ENCODE measurements at places on chromosomes 3 and 15.

- no peak for DNase-seq
Observed at GRCh38 chr15:80461356-80462095, 57.3 kb downstream of the ARNT2 start.

DNA sequence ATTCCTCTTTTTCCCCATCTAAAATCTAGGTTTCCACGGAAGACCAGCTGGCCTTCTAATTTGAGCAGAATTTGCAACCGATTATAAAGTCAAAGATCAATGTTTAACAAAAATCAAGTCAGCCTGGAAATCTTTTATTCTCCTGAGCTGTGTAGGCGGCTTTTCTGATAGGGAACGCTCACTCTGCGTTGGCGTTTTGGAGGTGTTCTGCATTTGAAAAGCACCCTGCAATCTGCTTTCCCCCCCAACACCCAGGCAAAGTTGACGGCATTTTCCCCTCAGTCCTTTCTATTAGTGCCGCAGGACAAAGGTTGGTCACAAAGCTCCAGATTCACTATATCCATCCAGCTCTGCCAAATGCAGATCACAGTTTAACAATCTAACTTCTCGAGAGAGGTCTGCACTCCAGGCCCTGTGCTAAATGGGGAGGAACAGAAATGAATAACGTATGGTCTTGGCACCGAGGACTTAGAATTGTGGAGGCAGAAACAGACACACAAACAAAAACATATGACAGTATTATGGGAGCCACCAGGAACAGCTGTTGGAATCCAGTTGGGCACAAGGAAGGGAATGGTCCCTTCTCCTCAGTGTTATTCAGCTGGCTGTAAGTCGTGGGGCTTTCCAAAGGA is 50.4 kb upstream of the LARS2 start:
- DNase-seq = no peak

- DNase-seq = no peak
Observed at GRCh38 chr3:156620901-156621300, 53.5 kb upstream of the TIPARP start.

DNA sequence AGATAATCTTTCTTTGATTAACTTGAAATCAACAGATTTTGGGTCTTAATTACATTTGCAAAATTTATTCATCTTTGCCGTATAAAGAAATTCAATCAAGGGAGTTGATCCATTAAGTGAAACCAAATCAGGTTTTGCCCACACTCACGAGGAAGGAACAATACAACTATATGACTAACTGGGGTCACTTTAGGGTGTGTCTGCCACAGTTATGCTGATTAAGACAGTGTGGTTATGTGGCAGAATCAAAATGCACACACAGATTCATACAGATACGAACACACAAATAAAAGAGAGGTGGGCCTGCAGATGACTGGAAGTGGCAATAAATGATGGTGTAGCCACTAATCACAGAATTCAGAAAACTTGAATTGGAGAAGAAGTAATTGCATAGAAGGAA is 543.5 kb downstream of the GABRG3 start:
- no peak for DNase-seq

DNA sequence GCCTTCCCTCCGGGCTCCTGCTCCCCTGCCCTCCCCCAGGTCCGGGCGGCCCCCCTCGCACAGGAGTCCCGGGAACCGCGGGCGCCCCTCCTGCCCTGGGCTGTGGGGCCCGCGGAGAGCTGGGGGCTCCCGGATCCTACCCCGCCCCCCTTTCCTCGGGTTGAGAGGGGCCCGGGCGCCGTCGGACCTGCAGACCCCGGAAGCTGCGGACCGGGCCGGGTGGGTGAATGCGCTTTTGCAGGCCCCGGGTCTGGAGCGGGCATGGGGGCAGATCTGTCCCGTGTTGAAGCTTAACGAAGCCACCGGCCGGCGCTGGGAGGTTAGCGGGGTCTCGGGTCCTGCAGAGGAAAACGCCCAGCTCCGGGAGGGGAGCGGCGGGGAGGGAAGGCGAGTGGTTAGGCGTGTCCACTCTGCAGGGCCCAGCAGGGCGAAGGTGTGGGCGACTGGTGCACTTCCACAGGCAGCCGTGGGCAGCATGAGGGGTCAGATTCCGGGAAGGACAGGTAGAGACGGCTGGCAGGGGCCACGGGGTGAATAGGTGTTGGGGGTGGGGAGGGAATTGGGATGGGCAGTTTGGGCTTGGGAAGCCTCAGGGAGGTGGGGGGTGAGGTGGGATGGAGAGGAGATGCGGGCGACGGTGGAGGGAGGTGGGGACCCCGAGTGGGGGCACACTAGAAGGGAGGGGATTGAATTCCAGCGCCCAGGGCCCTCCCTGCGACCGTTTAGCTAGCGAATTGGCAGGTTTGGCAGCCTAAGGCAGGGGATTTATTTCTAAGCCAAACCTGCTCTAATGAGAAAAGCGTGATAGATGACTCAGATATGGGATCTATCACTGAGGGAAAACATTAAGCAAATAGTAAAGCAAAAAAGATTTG is 635 bp downstream of the CD276 start:
- DNase-seq = no peak

DNA sequence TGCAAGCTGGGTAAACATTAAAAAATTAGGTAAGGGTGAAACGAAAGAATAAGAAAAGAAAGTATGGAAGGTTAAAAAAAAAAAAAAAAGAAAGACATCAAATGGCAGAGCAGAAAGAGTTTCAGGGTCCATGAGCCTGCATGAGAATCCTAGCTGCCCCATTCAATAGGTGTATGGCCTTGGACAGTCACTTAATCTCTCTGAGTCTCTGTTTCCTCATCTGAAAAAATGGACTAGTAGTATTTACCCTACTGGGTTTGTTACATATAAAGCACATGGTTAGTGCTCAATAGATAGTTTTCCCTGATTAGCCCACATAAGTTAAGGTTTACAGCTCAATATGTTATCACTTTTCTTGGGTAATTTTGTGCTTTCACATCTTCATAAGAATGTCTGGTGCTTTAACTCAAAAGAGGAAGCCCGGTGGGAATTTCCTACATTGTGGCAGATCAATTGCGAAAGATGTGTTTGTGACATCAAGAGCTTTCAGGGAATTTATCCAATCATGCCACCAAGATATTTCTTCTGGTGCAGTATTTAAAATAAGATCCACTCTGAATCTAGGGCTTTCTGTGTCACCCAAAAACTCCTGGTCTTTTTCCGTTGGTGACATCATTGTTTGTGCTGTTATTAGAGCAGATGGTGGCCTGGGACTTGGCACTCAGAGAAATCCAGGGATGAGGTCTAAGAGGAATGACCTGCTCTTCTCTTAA is 57.2 kb upstream of the UBE2E1 start:
- no peak for DNase-seq

GRCh38 chr3:195856410-195857084 is 44.8 kb upstream of the MUC4 start:
- DNase-seq = no peak

DNA sequence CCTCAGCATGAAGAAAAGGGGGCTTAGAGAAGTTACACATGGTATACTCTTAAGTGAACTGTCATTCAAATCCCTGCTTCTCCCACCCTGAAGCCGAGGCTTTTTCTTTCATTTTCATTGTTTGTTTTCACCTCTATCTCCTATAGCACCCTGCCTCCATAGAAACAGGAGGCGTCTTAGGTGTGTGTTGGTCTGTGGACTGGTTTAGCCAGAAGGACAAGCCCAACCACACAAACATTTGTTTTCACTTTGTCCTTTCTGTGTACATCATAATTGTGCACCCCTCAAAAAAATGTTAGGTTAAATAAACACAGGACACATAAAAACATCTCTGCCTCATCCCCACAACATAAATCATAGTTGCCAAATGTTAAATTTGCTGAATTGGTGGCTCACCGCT is 73.3 kb upstream of the UBE2E2 start:
- no peak for DNase-seq

DNA sequence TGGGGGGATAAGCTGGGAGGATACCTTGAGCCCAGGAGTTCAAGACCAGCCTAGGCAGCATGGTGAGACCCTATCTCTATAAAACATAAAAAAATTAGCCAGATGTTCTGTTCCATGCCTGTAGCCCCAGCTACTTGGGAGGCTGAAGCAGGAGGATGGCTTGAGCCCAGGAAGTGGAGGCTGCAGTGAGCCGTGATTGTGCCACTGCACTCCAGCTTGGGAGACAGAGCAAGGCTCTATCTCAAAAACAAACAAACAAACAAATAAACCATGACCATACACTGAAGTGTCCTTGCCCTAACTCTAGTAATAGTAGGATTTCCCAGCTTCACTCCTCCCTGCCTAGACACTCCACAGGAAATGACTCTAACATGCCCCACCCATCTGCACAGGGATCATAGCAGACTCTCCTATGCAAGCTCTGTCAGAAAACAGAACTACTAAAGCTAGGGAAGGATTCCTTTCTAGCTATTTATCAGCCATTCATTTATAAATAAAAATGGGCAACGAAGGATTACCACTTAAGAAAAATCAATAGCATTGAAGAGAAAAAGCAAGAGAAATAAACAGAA is 4.6 kb downstream of the ERICH6 start:
- no peak for DNase-seq

DNA sequence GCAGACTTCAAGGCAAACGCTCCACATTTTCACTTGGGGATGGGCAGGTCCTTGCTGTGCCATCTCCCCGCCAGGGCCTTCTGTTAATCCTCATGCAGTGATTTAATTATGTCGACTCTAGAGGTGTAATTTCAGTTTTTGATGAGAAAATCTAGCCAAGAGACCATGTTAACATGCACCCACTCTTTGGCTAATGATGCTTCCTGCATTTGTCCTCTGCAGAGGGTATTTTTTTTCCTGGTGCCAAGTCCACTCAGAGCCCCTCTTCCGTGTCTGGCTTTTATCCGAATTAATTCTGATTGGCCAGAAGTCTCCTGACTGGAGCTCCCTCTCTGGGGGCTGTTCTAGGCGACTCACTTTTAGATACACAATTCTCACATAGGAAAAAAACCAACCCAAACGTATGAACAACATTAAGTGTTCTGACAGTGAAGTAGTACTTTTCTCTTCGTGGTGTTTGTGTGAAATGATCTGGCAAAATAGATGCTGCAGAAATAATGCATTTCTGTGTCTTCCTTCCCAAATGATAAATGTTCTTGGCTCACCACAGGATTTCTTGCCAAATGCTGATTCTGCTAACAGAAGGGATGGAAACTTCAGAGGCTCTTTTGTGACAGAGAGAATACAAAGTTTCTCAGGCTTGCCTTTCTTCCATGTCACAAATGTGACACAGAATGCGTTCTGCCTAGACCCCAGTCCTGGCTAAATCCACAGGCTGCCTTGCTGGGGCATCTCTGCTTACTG is 190.0 kb downstream of the CACNA2D3 start:
- DNase-seq = no peak

DNA sequence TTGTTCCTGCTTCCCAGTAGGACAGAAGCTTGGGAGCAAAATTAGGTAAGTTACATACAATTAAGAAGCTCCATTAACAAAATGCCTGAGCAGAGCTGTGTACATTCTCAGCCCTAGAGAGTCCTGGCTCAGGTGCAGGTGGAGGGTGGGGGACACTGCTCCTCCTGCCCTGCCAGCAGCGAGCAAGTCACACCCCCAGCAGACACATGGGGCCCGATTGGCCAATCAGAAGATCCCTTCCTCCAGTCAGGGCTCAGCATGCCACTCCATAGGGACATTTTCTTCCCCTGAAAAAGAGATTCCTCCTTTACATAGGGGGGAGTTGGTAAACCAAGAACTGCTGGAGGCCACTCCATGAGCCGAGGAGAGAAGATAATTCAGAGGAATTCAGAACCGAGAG is 62.1 kb downstream of the PLXNA1 start:
- no peak for DNase-seq

- DNase-seq = no peak
Observed at GRCh38 chr15:60871731-60872130, 357.4 kb downstream of the RORA start.

DNA sequence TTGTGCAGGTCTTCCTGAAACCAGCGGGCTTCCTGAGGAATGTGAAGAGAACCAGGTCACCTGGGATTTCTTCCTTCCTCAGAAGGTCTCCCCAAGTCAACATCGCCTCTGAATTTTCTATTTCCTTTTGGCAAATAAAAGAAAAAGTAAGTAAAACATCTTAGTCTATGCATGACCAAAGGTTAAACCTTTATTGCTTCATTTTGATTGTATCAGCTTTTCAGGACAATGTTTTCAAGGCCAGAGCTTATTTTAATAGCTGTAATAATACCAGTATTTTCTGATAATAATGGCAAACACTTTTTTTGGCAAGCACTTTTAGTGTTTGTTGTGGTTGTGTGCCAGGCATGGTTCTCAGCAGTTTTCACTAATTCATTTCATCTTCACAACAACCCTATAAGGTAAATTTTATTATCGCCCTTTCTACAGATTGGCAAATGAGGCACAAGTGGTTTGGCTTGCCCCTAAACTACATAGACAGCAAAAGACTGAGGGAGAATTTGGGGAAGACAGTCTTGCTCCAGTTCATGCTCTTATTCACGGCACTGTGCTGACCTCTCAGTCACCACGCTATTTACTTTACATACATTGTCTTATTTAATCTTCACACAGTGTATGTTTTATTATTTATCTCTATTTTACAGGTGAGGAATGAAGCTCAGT is 110.4 kb downstream of the RPL22L1 start:
- DNase-seq = no peak

DNA sequence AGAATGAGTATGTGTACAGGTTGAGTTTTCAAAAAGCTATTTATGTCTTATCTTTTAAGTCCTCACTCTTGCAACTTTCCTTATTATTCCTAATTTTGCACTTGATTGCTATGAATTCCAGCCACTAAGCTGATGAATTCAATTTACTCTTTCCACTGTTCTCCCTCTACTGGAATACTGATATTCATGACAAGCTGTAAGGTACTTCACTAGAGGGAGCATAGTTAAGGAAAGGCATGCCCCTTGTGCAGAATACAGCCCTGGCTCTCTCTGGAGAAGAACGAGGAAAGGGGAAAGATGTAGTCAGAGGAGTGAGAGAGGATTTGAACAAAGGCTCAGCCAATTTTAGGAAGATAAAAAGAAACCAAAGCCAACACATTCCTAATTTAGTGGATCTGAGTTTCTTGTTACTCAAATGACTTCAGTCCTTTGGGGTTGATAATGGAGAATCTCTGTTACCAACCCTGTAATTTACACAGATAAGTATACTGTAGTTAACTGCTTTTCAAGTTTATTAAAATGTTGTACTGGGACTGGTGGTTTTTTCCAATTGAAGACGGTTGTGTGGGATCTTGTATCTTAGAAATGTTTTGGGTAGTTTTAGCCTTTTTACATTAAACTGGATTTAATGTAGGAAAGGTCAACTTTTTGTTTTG is 4.0 kb downstream of the SCAANT1 start:
- no peak for DNase-seq

- no peak for DNase-seq
Observed at GRCh38 chr15:98035577-98036010, 75.1 kb downstream of the ARRDC4 start.

- no peak for DNase-seq
Observed at GRCh38 chr3:197454014-197454413, 101.8 kb downstream of the BDH1 start.

DNA sequence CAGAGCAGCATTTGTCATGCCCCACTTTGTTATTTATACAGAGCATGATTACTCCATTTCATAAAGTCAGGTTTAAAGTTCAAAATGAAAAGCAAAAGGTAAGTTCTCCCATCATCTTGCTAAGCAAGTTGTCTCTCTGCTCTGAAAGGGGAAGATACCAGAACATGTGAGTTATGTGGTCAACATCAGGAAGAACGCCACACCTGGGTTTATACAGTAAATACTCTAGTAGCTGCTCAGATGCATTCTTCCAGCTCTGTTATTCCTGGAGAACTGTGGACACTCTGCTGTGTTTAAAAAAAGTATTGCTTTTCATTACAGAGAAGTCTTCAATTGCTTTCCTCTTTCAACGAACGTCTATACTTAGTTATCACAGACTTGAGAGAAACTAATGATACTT is 145.7 kb downstream of the PLCL2 start:
- no peak for DNase-seq

- DNase-seq = no peak
Observed at GRCh38 chr3:124491098-124491497, 239.2 kb upstream of the UMPS start.

- no peak for DNase-seq
Observed at GRCh38 chr3:121574449-121574848, 6.7 kb downstream of the ARGFX start.
